Heart left ventricle (tissue), 16 donors: ENCODE measurements at places on chromosomes 3 and 15.
A peak's percentile ranks its signal among the peaks of the same experiment; 100 is the strongest.

GRCh38 chr3:140586311-140586710 is 91.6 kb upstream of the TRIM42 start:
- DNase-seq: no peak

GRCh38 chr3:82938821-82939328 is 1177.4 kb upstream of the GBE1 start:
- no peak for DNase-seq

DNA sequence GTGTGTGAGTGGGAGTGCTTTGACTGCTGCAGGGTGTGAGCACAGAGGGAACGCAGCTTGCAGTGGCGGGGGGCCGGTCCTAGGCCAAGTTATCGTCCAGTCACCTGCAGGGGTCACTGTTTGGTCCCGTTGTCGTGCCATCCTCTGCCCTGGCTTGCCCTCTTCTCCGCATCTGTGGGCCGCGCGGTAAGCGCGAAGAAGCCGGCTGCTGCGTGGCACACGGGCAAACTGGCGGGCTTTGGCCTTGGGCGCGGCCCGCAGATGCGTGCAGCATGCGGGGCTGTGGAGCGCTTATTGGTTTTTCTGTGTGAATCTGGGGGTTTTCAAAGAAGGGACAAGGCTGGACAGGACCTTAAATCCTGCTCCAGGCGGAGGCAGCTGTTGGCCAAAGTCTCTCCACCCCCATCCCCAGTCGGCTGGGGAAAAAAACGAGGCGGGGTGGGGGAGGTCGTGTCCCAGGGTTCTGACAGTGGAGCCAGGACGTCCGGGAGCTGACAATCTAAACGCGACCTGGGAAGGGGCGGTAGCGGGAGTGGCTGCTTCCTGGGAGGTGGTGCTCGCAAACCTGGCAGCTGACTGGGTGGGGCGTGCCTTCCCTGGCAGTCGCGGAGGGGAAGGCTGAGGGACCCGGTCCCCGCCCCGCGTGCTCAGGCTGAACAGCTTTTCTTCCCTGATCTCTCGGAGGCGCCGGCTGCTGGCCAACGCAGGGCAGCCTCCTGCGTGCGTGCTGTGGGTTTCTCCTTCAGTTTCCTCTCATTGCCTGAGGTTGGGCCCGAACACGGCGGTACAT is 39.7 kb upstream of the VEPH1 start:
- peak; percentile 81 for DNase-seq

- DNase-seq: no peak
Measured at GRCh38 chr3:85591451-85591850, 632.7 kb downstream of the CADM2 start.

- no peak for DNase-seq
Measured at GRCh38 chr15:50028326-50028725, 90.7 kb downstream of the ATP8B4 start.

DNA sequence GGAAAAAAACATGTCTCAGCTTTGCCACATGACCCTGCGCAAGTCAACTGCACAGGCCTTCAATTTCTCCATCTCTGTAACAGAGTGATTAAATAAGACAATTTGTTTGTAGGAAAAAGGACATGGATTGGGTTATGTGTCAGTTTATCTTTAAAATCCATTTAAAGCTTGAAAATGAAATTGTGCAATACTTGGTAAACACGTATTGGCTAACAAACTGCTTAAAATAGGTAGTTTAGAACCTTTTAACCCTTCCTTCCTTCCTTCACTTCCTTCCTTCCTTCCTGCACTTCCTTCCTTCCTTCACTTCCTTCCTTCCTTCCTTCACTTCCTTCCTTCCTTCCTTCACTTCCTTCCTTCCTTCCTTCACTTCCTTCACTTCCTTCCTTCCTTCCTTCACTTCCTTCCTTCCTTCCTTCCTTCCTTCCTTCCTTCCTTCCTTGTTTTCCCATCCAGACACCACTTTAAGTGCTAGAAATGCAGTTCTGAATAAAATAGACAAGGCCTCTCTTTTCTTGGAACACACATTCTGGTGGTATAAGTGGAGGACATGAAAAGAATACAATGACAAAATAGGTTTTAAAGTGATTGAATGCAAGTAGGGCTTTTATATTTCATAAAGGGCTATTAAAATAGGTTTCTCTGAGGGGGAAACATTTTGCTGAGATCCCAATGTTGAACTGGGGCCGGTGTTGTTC is 130.2 kb upstream of the TP63 start:
- no peak for DNase-seq

DNA sequence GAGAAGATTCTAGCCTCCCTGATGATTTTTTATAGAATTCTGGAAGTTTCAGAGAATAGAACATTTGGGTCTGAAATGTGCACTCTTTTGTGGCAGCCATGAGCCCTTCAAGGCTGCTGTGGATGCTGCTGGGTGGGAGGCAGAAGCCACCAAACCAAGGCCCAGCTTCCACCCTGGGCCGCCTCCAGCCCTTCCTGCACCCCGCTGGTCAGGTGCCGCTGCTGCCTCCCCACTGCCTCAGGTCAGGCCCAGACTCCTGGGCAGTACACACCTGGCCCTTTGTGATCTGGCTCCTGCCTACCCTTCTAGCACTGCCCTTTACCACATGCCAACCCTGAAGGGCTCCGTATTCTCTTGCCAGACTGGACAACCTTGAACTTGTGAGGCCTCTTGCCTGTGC is 28.3 kb downstream of the PPCDC start:
- no peak for DNase-seq

- DNase-seq: no peak
Measured at GRCh38 chr15:88139936-88140335, 116.6 kb downstream of the NTRK3 start.

- no peak for DNase-seq
Measured at GRCh38 chr3:155704061-155704460, 40.8 kb downstream of the PLCH1 start.

- DNase-seq: no peak
Measured at GRCh38 chr3:123422457-123422856, 26.4 kb downstream of the ADCY5 start.

DNA sequence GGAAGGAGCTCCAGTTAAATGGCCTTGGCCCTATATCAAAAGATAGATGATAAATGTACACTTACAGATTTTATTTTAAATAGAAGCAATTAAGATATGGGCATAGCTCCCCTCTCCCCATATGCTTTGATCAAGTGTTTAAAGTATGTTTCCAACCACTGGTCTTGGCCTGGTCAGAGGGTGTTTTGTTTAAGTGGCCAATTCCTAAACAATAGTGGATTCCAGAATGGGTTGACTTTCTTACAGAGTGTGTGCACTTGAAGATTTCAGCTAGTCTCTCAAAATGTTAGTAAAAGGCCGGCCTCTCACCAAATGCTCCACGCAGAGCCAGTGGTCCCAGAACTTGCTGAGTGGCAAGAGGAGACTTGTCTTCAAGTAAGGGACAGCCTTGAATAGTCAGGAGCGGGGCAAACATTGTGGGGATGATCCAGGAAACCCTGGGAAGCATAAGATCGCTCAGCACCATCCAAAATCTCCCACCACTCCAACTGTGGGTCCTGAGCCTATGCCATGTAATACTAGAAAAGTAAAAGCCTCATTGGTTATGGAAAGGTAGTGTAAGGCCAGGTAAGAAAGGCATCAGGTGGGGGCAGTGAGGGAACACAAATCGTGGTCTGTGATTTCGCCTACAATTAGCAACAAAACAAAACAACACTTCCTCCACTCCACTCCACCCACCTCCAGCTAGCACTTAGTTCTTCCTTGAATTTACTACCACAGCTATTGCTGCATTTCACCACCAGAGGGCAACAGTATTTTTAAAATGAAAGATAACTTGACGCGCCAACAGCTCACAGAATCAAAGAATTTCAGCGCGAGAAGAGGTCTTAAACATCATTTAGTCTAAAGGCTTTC is 4.8 kb downstream of the RARRES1 start:
- DNase-seq: peak; percentile 55

DNA sequence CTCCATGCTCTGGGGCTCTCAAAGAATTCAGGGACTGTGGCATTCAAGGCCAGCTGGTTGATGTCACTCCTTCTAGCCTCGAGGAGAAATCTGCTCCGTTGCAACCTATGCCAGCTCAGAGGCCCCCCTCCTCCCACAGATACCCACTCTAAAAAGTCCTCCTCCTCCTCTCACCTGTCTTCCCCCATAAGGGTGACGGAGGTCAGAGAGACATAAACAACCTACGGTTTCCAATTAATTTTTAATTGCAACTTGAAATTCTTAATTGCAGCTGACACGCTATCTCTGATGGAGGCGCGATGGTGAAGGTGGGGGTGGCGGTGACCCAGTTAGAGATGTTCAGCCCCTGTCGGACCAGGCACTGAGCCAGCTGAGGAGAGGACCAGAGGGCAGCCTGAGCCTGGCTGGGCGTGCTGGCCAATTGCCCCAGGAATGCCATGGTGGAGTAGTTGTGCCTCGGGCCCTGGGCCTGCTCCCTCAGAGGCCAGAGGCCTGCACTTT is 43.2 kb upstream of the INSYN1 start:
- DNase-seq: peak; percentile 84

DNA sequence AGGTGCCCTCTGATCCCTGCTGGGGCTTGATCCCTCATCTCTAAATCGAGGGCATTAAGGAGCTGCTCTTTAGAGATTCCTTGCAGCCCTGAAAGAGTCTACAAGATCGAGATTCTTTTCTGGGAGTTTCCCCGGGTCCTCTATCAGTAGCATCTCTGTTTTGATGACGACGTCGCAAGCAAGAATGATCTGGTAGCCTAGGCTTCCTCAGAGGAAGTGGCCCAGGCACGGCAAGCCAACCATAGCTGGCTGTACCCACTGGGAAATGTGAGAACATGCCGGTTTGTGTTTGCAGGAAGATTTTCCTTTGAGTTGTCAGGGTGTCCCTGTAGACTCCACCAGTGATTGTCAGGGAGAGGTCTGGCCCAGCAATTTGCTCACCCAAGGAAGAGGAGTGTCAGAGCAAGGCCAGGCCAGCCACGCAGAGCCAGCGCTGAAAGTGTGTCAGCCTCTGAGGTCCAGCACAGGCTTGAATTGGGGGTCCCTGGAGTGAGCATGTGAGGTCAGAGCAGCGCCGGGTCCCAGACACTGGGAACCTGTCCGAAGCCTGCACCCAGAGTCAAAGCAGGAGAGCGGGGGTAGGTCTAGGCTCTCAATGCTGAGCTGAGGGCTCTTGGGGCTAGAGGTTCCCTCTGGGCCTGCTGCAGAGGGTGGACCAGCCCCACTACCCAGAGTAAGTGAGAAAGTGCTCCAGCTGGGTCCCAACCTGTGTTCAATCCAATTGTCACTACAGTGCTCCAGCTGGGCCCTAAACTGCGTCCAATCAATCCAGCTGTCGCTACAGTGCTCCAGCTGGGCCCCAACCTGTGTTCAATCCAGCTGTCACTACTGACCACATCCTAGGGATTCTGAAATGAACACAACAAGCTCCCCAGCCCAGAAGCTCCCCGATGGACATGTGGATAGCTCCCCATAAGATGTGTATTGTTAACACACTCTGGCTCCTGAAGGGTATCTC is 95.7 kb downstream of the CHDH start:
- peak; percentile 25 for DNase-seq

- no peak for DNase-seq
Measured at GRCh38 chr3:133489466-133490085, 83.9 kb upstream of the CDV3 start.

- no peak for DNase-seq
Measured at GRCh38 chr3:71784914-71785531, at the start of gene PROK2. TSS of gene PROK2 (minus strand) at chr3:71785148. CDS start at chr3:71785052, 96 bp downstream.

DNA sequence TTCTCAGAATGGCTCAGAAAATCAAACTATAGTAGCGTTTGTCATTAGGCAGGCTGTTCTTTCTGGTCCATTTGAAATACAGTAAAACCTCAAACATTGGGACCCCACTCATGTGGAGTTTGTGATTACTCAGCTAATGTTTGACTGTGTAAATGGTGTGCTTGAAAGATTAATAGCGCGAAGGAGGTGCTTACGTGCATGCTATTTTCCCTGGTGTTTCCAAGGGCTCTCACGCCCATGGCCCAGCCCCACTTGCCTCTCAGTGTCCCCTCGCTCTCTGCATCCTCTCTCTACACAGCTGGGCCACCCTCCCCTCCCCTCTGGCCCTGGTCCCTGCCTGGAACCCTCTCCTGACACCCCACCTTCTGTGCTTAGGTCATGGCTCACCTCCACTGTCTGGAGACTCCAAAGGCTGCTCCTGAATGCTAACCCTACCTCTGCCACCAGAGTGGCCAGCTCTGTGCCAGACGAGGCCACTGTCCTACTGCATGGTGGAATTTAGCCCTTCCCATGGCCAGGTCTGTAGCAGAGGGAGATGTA is 194.2 kb downstream of the PLCL2 start:
- DNase-seq: no peak

GRCh38 chr3:50617911-50618481 is 1.0 kb downstream of the MAPKAPK3 start:
- DNase-seq: peak; percentile 67

- no peak for DNase-seq
Measured at GRCh38 chr3:114449271-114450007, 155.6 kb downstream of the TIGIT start.

- no peak for DNase-seq
Measured at GRCh38 chr3:113271189-113271588, 59.8 kb downstream of the BOC start.

DNA sequence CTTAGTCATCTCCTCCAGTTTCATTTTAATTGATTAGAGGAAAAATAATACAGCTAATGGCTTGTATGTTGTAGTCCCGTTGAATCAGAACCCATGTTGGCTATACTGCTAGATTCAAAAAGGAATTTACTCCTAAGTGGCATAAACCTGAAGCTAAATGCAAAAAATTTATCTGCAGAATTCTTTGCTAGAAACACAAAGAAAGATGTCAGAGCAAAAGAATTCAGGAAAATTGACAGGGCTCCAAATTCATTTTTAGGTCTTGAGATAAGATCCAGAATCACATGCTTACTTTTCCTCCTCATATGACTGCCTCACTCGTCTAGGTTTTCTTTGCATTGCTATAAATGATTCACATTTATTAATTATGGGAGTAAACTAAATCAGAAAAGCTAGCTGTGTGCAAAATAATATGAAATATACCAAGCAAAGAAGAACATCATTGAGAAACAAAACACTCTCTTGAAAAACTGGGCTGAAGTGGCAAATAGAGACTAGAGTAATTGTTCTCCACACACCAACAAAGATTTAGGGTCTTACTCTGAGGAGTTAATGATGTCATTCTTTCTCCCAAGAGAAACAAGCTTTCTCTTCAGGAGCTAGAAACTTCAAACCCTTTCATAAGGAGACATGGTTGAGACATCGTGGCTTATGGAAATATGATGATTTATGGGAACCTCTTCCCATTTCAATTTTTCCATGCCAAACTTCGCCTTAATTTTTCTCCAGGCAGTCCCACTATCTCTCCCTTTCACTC is 94.8 kb upstream of the FEZF2 start:
- DNase-seq: no peak

DNA sequence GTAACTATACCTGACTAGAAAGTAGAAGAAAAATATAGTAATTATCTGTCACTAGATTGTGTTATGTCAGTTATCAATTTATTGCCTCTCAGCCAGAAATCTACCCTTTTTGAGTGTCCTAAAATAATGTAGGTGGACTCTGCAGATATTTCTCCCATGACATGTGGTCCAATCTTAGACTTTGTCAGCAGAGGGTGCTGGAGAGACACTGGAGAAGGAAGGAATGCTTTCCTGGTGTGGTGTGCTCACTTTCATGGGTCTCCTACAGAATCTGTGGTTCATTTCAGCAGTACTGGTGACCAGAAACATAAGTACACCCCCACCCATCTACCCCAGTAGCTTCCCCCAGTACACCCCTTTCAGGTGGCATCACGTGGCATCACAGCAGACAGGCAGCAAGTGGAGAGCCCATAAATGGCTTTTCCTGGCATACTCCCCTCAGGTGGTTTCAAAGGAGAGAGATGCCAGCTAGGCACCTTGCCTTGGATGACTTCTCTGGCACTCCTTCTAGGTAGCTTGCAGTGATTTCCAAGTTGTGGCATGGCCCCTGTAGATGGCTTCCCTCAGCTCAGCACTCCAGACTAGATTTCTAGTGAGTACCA is 114.7 kb downstream of the GADL1 start:
- no peak for DNase-seq

GRCh38 chr3:181723625-181724191 is 12.0 kb downstream of the SOX2 start:
- no peak for DNase-seq
